GM04503 (cell line): ENCODE measurements at places on chromosomes 16 and 17.

- no peak for DNase-seq
Measured at GRCh38 chr16:88877564-88878289, 11.3 kb upstream of the PABPN1L start.

DNA sequence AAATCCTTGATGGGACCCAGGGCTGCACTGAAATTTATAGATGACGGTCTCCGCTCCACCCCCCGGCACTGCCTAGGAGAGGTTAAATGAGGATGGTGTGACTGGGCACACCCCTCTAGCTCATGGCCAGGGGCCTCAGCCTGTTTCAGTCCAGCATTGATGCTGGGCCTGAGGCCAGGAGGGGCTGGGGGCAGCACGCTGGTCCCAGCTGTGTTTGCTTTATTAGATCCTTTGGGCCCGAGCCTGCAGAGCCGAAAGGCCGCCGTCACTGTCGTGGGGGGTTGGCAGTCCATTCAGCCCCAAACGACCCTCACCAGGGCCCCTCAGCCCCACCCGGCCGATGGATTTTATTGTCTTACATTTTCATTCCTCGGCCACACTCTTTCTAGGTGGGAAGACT lies 10.8 kb upstream of the DOK4 start:
- DNase-seq: no peak

DNA sequence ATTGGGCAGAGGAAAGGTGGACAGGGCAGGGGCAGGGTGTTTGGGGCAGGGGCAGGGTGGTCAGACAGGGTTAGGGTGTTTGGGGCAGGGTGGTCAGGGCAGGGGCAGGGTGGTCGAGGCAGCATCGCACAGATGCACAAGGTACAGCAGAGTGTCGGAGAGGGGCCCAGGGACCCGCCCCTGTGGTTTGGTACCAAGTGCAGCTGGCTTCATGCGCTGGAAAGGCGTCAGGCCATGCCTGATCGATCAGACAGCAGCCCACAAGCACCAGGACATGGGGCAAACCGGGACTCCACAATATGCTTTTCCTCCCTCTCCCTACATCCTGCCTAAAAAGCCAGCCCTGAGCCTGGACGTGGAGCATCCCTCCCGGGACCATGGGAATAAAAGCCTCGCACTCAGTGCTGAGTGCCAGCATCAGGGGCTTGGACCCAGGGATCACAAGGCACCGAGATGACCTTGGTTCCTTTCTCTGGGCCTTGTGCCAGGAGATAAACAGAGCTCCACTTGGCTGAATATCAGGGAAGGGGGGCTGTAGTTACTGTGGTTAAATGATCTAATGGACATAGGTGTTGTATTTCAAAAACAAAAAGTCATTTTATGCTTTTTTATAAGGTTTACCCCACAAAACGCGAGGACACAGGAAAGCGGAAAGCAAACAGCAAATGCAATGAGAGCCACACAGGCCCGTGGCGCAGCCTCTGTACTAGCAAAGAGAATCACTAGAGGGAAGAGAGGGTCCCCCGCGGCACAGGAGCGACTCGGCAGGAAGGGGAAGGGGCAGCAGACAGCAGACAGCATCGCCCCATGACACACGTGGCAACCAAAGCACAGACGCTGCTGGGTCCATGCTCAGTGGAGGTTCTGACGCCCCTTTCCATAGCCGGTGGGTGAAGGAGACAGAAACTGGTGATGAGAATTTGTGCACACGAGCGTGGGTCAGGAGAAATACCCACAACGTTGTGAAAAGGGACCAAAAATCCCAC lies 5.3 kb upstream of the HEXD start:
- DNase-seq: no peak

- DNase-seq: no peak
Measured at GRCh38 chr16:29784901-29785500, 5.5 kb upstream of the KIF22 start.

DNA sequence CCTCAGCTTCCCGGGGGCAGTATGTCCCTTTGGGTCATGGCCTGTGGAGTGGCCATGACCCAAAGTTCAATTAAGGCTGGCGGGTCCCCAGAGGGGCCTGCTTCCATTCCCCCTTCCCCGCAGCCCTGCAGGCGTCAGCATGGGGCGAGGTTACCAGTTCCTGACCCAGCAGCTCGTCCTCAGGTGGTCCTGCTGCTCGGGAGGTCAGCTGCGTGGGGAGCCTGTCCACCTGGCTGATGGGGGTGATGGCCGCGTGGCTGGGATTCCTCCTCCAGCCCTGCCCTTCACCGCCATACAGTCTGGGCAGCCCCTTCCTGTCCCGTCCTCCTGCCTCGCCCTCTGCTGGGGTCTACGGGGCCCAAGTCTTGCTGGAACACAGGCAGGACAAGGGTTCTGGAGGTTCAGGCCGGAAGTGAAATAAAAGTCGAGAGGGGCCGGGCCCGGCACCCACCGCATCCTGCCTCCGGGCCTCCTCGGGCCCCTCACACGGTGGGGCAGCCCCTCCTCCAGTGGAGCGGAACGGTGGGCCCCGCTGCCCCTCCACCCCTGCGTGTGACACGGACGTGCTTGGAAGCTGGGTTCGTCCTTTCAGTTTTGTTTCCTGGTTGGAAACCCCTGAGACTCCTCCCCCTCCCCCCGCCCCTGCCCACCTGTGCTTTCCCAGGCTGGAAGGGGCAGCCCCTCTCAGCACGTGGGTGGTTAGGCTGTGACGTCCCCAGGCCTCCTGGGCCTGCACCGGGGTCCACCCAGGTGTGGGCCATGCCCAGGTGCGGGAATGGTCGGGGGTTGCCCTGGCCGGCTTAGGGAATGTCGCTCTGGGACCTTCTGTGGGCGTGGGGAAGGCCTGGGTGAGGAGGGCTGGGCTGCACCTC lies 6.8 kb downstream of the UBALD2 start:
- DNase-seq: no peak

GRCh38 chr17:78842881-78843565 lies 2.4 kb upstream of the USP36 start:
- DNase-seq: no peak

- no peak for DNase-seq
Measured at GRCh38 chr16:11668623-11669379, 546 bp downstream of the SNN start.

GRCh38 chr16:87040169-87041117 lies 276.7 kb downstream of the C16orf95 start:
- DNase-seq: no peak

GRCh38 chr16:1707193-1707790 lies 1.3 kb downstream of the MAPK8IP3 start:
- no peak for DNase-seq

DNA sequence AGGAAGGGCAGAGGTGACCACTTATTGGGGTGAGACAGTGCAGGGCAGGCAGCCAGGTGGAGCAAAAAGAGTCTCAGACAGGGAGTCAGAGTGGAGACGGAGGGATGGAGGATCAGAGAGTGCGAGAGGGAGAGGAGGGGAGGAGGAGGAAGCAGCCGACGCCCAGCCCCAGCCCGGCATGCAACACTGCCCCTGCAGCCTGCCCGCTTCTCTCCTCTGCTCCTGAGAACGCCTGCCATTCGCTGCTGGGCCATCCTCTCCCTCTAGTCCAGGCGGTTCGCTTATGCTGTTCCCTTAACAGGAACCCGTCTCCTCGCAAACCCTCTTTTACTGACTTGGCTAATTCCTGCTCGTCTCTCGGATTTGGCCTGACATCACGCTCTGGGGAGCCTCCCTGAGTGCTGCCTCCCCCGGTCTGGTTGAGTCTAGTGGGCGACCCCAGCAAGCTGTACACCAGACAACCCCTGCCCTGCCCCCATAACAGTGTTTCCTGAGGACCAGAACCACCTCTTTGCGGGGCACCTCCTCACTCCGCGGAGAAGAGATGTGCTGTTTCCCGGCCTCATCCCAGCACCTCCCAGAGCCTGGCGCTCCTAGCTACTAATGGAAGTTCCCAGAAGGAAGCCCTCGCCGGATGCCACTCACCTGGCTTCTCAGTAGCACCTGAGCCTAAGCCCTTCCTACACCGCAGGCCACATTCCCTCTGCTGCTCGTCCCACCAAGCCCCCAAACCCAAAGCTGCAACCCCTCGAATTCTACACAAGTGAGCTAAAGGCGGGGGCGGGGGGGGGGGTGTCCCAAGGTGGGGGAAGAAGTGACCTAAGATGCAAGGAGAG lies 61.2 kb upstream of the CCL1 start:
- DNase-seq: no peak

- no peak for DNase-seq
Measured at GRCh38 chr17:67063141-67063540, 18.8 kb downstream of the CACNG1 start.

GRCh38 chr17:44827863-44828262 lies 2.2 kb downstream of the GJC1 start:
- no peak for DNase-seq

DNA sequence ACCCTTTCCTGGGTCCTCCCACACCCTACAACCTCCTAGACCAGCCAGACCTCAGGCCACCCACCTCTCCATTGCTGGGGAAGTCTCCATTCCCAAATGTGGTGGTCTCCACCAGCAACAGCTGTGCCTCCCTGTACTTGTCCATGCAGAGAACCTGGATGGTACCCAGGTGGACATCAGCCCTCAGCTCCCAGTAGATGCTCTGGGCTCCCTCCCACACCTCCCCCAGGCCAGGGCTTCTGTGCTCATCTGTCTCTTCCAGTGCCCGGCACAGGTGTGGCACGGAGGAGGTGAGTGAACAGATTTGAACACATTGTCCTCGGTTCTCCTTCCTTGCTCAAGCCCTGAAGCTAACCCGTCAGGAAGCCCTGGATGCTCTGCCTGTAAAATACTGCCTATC lies 34.6 kb downstream of the LGALS9 start:
- no peak for DNase-seq

DNA sequence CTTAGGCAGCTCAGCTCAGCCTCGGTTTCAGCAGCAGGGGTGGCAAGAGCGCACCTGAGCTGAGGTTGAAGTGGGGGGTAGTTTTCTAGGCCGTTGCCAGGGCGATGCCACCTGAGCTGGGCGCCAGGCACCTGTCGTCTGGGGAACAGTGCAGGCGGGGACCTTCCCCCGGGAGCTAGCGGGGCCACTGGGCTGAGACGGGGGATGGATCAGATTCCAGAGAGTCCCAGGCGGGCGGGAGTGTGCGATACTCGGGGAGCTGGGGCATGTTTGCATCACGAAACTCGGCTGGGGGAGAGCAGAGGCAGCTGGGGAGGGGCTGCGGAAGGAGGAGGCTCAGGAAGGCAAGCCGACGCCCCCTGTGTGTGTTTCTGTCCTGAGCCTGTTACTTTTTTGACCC lies 477 bp upstream of the CLDN9 start:
- DNase-seq: no peak

- no peak for DNase-seq
Measured at GRCh38 chr17:71628306-71628705, 492.5 kb upstream of the SOX9 start.

DNA sequence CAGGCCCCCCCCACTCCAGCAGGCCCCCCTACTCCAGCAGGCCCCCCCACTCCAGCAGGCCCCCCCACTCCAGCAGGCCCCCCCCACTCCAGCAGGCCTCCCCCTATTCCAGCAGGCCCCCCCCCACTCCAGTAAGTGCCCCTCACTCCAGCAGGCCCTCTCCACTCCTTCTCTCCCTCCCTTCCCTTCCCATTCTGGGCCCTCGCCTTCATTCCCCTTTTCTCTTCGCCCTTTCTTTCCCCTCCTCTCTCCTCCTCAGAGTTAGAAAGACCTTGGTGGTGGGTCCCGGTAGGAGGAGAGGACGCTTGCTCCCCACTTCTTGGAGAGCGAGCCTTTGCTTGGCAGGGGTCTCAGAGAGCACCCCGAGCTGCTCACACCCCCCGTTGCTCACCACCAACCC lies 177.0 kb upstream of the TNRC6C start:
- DNase-seq: no peak

DNA sequence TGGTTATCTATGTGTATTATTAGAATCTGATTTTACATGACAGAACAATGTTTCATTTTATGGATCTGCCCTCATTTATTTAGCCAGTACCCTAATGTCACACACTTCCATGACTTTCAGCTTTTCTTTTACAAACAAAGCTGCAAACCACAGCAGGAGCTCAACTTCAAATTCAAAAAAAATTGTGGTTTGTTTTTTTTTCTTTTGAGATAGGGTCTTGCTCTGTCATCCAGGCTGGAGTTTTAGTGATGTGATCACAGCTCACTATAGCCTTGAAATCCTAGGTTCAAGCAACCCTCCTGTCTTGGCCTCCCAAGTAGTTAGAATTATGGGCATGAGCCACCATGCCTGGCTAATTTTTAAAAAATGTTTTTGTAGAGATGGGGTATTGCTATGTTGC lies 8.2 kb upstream of the MPRIP start:
- no peak for DNase-seq

GRCh38 chr16:4606354-4606753 lies 8.3 kb downstream of the UBALD1 start:
- DNase-seq: no peak

DNA sequence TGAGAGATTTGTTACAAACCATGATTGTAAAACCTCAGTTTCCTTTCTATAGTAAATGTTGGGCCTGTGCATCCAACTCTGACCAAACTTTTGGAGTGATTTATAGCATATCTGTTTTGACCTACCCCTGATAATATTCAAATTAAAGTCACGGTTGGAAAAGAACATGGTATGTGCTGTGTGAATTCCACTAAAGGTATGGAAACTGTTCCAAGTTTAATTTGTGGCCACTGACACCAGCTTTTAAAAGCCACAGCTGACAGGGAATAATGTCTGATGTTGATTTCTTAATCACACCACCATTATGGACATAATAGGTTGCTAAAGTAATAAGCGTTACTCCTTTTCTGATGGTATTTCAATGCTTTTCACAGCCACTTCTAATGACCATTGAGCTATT lies 1215.9 kb downstream of the CDH8 start:
- no peak for DNase-seq

GRCh38 chr17:2863204-2863603 lies 67.0 kb downstream of the RAP1GAP2 start:
- no peak for DNase-seq

GRCh38 chr17:61179380-61179806 lies 220.2 kb upstream of the TBX2 start:
- DNase-seq: no peak
